ENCODE measurements at places on chromosomes 13 and 19. TPM values are rescaled to one million over a fixed set of nuclear protein-coding genes. Genes with fewer than 3 reads are reported as not detected.

The NCR1 gene
- 10.4 TPM for total RNA-seq

The FGF21 gene
- not detected for total RNA-seq

The MBD3L2 gene
- total RNA-seq, result not detected

The SWSAP1 gene
- total RNA-seq, result 0.94 TPM

The CEACAM8 gene
- total RNA-seq, result not detected

The IRGC gene
- not detected for total RNA-seq

The PRKCG gene
- total RNA-seq, result 0.10 TPM

The PALM3 gene
- total RNA-seq, result under 0.01 TPM

The PPM1N gene
- 4.3 TPM for total RNA-seq

The APOC4 gene
- total RNA-seq, result not detected

The NXNL1 gene
- total RNA-seq, result not detected

The LGALS4 gene
- total RNA-seq, result 0.21 TPM

The CNFN gene
- total RNA-seq, result not detected

The WASF3 gene
- total RNA-seq, result 0.94 TPM

The MAST3 gene
- 6.7 TPM for total RNA-seq

The KLF16 gene
- 12.4 TPM for total RNA-seq

The CD79A gene
- 47.3 TPM for total RNA-seq

The KRTDAP gene
- total RNA-seq, result not detected

The TGFBR3L gene
- total RNA-seq, result 0.10 TPM

The ZNF99 gene
- total RNA-seq, result under 0.01 TPM

The SLC10A2 gene
- total RNA-seq, result not detected

The C1QTNF9B gene
- total RNA-seq, result not detected

The DAZAP1 gene
- 63.0 TPM for total RNA-seq

The MCEMP1 gene
- total RNA-seq, result 1.8 TPM

The URAD gene
- total RNA-seq, result not detected

The DUS3L gene
- total RNA-seq, result 42.8 TPM

The DPF1 gene
- total RNA-seq, result not detected
